ENCODE measurements at places on chromosomes 12 and 14. TPM values are rescaled to one million over a fixed set of nuclear protein-coding genes. Genes with fewer than 3 reads are reported as not detected.

The SLC4A8 gene
- total RNA-seq: 9.7 TPM

The ITGB7 gene
- total RNA-seq: not detected

The NAA30 gene
- total RNA-seq: 22.1 TPM

The RHOF gene
- 22.3 TPM for total RNA-seq

The OVCH1 gene
- not detected for total RNA-seq
